PC-3 (cell line): ENCODE measurements at places on chromosomes 7 and 10. TPM values are rescaled to one million over a fixed set of nuclear protein-coding genes. Genes with fewer than 3 reads are reported as not detected.

- DNase-seq: no peak
These were observed 291.2 kb downstream of the POM121L12 start for GRCh38 chr7:53326634-53327033.

DNA sequence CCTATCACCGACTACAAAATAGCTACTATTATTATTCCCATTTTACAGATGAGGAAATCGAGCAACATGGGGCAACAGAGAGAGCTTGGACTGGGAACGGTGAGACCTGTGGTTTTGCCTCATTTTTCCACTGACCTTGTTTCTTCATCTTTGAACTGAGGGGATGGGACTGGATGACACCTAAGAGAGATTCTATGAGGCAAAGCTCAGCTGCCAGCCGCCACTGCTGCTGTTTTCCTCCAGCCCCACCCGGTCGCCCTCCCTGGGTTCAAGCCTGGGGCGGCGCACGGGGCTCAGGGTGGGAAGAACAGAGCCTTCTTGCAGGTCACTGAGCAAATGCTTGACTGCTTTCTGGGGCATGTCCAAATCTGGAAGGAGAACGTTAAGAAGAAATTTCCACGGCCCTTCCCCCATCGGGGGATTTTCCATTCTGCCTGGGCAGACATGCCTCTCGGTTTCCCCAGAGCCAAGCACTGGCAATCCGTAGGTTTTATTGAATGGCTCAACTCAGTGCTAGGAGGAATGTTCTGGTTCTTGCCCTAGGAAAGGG lies 12.3 kb downstream of the DDIT4 start:
- DNase-seq: no peak

The AS3MT gene
- 1.7 and 3.5 TPM in 2 replicates for total RNA-seq

- DNase-seq: no peak
These were observed 222.4 kb downstream of the CACNA2D1 start for GRCh38 chr7:82221152-82221674.

GRCh38 chr10:46526682-46527038 lies 29.8 kb downstream of the GPRIN2 start:
- peak; percentile 44 for DNase-seq

DNA sequence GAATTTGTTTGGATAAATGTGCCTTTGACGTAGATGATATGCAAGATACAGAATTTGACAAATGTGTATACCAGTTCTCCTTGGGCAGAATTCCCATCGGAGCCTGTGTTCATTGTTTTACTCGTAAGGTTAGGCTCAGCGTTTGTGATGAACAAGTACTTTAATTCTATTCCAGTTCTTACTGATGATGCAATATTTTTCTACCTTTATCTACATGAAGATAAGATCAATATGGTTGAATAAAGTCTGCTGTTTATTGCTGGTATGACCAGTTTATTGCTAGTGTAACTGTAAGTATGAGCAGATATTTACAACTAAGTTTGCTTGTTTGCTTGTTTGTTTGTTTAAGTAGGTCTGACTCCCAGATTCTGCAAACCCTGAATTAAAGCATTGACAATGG lies 145.4 kb upstream of the ADARB2 start:
- DNase-seq: no peak

DNA sequence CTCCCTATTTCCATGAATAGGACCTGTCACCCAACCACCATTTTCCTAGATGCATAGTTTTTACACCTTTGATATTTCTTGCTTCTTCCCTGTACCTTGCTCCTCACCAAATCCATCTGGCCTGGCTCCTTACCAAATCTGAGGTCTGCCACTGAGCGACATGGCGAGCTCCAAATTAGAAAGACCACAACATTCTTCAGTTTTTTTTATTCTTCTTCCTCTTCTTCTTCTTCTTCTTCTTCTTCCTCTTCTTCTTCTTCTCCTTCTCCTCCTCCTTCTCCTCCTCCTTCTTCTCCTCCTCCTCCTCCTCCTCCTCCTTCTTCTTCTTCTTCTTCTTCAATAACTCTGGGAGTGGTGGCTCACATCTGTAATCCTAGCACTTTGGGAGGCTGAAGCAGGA lies 7.1 kb downstream of the CPED1 start:
- no peak for DNase-seq

- DNase-seq: no peak
These were observed 45.6 kb upstream of the C1GALT1 start for GRCh38 chr7:7136466-7137381.

DNA sequence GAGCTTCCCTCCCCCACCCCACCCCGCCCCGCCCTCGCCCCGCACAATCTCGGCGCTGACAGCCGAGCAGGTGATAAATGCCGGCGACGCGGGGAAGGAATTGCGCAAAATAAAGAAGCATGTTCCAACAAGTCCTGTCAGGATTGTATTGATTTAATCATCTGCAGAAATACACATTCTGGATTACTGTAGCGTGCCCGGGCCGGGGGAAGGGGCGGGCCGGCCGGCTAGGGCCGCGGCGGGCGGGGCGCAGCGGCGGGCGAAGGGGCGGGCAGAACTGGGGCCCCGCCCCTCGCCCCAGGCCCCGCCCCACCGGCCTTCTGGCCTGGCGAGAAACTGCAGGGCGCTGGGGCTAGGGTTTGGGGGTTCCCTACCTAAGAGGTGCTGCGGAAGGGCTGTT lies 88.9 kb upstream of the PAX2 start:
- DNase-seq: no peak

The UBN2 gene
- total RNA-seq: 2.2 and 3.7 TPM in 2 replicates

The PKD2L1 gene
- not detected in 2 replicates for total RNA-seq

GRCh38 chr10:29386342-29386999 lies 97.6 kb downstream of the LYZL1 start:
- peak; percentile 38 for DNase-seq

DNA sequence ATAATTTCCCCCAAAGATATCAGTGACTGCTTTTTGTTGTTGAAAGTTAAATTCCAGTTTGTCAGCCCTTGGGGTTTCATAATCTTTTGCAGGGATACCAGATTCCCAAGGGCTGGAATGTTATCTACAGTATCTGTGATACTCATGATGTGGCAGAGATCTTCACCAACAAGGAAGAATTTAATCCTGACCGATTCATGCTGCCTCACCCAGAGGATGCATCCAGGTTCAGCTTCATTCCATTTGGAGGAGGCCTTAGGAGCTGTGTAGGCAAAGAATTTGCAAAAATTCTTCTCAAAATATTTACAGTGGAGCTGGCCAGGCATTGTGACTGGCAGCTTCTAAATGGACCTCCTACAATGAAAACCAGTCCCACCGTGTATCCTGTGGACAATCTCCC lies 3.2 kb downstream of the CYP26A1 start:
- DNase-seq: no peak

DNA sequence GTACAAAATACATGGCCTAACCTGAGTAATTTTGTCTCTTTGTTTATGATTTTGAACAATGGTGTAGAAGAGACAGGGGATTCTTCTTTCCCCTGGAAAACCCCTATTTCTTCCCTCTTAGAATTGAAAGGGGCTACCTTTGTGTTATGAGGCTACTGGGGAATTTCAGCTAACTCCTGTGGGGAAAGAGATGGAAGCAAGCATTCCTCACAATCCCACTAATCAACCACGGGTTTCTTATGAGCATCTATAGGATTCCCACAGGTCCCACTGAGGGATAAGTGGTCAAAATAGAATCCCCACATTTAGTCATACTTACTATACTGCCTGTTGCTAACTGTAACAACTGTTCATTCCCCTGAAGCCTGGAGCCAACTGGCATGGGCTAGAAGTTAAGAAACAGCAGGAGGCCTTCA lies 32.2 kb upstream of the ITGB8 start:
- no peak for DNase-seq

- peak; percentile 96 for DNase-seq
These were observed 23.3 kb downstream of the MYOF start for GRCh38 chr10:93458821-93459257.

GRCh38 chr7:44853391-44853790 lies 5.5 kb upstream of the H2AZ2 start:
- no peak for DNase-seq

DNA sequence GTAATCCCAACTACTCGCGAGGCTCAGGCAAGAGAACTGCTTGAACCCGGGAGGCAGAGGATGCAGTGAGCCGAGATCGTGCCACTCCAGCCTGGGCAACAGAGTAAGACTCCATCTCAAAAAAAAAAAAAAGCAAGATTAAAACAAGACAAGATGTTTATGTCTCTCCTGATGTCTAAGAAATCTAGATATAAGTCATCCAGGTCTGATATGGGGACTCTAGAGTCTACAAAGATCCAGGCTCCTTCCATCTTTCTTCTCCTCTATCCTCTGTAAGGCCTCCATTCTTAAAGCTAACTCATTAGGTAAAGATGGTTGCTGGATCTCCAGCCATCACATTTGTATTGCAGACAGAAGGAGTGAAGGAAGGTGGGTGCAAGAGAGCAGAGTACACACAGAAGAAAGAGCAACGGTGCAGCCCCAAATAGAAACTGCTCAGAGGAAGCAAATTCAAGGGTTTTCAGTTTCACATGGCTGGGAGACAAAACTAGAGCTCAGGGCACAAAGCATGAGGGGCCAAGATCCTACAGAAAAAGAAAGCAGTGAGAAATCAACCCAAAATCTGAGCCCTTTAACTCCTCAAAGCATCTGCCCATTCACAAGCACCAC lies 57.6 kb downstream of the USP6NL start:
- no peak for DNase-seq

DNA sequence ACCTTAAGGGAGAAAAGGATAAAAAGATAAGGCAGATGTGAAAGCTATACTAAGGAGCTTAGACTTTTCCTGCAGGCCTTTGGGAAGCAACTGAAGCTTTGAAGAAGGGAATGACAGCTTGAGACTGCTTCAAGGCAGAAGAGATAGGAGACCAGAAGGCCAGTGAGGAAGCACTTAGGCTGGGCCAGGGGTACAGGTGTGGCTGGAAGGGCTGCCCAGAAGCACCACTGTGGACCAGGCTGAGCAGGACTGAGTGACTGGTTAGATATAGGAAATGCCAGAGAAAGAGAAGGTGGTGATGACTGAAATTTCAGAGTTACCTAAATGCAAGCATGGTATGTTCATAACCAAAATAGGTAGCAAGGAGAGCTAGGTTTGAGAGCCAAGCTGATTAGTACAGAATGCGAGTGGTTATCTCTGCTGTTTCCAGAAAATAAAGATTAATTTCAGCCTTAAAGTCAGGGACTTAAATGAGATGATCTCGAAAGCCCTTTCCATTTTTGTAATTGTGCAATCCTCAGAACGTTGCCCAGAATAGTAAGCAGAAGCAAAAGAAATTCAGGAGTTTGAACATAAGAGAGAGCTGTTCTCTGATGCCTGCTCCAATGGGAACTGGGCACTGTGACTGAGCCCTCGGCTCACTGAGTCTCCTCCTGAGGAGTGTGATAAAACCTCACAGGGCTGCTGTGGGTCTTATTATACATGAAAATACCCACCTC lies 54.9 kb downstream of the MET start:
- no peak for DNase-seq

DNA sequence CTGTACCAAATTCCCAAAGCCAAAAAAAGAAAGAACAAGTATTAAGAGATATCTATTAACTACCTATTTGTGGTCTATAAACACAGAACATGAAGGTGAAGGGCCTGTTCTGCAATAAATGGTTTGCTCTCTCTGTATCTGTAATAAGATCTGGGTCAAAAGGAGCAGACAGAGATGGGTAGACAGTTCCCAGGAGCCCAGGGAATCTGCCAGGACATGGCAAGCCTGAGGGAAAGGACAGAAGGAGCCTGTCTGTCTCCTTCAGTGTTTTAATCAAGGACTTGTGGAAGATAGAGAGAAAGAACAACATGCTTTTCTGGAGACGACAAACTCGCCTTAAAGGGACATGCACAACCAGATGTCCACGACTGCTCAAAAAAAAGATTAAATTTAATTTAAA lies 165.7 kb downstream of the ELMO1 start:
- no peak for DNase-seq

The WDR86 gene
- total RNA-seq: not detected in 2 replicates

DNA sequence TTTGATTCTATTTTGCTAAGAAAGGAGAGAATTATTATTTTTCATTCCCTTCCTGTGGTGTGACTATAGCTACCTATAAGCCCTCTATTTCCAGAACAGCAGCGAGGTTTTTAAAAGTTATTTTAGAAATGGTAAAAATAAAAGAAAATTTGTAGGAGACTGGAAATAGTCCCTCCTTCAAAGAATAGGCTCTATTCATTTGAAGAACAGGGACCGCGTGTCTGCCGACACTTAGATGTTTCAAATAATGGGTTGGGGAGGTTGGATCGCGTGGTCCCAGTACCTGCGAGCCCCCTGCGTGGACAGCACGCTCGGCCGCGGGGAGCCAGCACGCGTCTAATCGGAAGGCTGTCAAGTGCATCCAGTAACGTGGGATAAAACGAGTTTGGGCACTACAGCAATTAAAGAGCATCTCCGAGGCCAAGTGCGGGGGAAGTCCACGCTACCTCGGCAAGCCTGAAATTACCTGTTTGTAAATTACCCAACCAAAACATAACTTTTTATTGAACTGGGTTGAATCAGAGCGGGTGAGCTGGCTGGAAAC lies 1.0 kb downstream of the CACNA2D1 start:
- no peak for DNase-seq

The FAM170B gene
- total RNA-seq: not detected in 2 replicates

The PMPCB gene
- 49.6 and 64.4 TPM in 2 replicates for total RNA-seq
